ENCODE measurements at places on chromosomes 2 and 18.

DNA sequence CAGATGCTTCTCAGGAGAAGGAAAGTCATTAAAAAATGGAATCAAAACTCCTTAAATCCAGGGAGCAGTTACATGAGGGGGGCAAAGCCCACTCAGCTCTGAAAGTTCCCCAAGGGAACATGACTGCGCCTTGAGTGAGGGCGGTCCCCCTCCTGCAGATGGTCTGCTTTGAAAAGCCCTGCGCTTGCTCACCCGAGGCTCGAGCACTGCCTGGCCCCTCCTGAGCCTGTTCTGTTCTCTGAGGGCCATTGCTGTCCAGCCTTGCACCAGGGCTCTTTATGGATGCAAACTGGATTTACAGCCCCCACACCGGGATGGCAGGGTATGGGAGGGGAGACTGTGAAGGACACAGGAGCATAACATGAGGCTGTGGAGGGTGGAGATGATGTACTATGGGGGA lies 37.8 kb upstream of the DNMT3A start:
- DNase-seq, result no peak

DNA sequence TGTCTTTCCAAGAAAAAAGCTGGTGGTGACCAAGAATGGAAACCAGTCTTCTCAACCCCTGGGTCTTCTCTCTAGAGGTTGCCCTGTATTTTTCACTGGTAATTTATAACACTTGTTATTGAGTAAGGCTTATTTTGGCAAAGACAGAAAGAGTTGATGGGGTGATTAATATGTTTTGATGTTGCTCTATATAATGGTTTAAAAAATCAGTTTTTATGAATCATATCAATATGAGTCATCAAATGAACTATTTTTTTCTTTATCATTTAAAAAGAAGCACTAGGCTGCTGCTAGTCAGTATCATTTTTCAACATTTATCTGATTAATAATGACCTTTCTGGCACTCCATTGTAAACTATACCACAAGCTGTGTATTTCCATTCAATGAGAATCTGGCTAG lies 1142.2 kb downstream of the LRP1B start:
- DNase-seq, result no peak

GRCh38 chr2:28342081-28342967 lies 50.3 kb upstream of the FOSL2 start:
- no peak for DNase-seq

DNA sequence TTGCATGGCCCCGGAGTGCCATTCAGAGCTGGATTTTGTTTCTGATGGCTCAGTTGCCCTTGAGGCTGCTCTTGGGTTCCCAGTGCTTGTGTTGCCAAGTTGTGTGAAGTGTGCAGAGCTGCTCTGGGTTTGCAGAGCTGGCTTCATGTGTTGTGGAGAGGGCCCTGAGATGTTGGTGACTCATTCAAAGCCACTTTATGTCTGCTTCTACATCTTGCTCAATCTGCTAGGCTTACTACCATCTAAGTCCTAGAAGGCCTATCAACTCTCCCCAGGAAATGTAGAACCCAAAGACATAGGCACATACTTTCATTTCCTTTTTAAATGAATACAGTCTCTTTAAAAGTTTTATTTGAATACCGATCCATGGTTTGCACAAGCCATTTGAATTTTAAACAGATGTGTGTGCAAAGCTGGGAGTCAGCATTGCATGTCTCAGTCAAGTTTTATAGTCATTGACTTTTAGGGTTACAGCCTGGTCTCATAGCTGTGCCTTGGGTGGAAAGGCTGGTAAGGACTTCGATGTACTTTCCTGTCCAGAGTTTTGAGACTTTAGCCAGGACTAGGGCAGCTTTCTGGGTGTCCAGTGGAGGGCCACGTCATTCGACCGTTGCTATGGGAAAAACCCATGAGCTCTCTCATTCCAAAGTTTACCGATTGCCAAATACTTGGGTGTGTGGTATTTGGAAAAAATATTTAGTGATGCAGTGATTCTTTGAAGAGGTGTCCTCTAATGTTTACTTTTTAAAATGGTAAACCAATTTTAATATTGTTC lies 105.0 kb downstream of the LTBP1 start:
- DNase-seq, result no peak

DNA sequence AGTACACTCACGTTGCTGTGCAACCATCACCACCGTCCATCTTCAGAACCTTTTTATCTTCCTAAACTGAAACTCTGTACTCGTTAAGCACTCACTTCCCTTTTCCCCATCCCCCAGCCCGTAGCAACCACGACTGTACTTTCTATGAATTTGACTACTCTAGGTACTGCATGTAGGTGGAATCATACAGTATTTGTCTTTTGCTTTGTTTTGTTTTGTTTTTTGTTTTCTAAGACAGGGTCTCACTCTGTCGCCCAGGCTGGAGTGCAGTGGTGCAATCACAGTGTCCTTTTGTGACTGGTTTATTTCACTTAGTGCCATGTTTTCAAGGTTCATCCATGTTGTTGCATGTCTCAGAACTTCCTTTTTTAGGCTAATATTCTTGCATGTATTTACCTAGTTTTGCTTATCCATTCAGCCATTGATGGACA lies 7.0 kb upstream of the TYMS start:
- DNase-seq, result peak; percentile 15

- DNase-seq, result no peak
Measured at GRCh38 chr2:70371753-70372152, 69.9 kb upstream of the FAM136A start.

GRCh38 chr18:10783941-10784340 lies 258.1 kb downstream of the NAPG start:
- DNase-seq, result no peak

DNA sequence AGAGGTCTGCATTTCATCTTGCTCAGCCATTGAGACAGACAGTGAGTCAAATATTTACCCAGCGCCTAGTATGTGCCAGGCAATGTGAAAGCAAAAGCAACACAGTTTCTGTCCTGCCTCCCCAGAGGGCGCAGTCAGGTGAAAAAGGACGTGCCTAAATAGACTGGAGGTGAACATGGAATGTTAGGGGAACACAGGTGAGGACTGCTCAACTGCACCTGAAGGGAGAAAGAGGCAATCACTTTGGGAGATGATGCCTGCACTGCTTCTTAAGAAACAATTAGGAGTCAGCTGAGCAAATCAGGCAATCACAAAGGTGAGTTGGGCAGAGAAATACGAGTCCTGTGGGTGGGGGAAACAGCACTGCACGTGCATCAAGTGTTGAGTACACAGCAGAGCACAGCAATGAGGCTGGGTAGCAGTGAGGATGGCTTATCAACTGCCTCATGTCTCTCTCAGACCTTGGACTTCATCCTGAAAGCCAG lies 218.3 kb upstream of the SMAD7 start:
- DNase-seq, result peak; percentile 46

GRCh38 chr2:207143215-207144172 lies 22.3 kb downstream of the KLF7 start:
- DNase-seq, result peak; percentile 74

DNA sequence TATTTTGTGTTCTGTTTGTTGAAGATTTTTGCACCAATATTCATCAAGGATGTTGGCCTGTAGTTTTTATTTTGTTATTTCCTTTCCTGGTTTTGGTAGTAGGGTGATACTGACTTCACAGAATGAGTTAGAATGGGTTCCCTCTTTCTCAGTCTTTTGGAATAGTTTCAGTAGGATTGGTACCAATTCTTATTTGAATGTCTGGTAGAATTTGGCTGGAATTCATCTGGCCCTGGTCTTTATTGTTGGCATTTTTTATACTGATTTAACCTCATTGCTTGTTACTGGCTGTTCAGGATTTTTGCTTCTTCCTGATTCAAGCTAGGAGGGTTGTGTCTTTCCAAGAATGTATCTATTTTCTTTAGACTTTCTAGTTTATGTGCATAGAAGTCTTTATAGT lies 263.7 kb downstream of the SOX11 start:
- no peak for DNase-seq

DNA sequence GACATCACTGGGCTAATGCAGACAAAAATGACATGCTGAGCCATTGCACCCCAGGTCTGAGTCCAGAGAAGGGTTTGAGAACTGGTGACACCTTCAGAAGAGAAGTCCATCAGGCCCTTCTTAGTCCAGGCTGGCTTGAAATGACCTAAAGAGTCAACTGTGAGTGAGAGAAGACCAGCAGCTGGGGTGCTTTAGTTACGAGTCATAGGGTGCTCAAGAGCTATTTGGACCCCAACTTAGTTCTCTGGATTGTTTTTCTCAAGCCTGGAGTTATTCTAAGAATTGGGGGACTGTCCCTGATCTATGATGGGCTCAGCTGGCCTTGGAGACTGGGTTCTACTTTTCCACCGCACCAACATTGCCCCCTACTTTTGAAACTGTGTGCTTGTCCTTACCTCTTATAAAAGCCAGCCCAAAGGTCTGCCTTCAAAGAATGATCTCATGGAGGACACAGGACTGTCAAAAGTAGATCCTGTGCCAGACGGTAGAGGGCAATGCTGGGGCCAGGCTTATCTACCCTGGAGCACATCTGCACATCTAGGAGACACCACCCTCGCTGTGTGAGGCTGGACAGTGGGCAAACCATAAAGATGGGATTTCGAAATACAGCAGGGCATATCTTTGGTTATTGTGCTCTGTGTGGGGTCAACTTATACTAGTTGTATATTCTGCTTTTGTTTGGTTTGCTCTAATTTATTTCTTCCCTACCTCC lies 333.0 kb upstream of the SLC14A2 start:
- no peak for DNase-seq

DNA sequence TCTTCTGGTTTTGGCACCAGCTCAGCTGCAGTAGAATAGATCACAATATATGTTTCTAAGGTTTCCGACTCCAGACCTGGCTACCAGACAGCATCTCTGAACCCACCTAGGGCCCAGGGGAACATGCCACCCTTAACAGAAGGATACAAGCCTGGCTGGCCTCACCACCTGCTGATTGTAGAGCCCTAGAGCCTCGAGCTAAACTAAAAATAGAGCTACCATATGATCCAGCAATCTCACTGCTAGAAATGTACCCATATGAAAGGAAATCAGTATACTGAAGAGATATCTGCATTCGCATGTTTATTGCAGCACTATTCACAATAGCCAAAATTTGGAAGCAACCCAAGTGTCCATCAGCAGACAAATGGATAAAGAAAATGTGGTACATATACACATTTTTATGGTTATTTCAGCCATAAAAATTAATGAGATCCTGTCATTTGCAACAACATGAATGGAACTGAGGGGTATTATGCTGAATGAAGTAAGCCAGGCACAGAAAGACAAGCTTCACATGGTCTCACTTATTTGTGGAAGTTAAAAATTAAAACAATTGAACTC lies 242.4 kb upstream of the SLC39A10 start:
- no peak for DNase-seq

DNA sequence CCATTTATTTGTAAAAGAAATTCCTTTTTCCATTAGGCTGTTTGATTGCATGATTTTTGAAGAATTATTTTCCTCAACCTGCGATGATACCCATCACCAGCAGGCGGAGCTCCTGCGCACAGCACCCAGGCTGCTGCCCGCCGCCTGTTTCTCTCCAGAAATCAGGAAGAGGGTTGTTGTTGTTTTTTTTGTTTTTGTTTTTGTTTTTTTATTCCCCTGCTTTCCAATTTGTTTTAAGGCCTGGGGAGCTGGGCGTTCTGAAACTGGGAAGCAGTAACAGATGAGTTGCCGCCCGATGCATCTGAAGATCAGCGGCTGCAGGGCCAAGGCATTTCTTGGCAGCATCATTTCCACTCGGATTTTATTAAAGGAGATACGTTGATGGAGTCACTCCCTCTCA lies 132.1 kb downstream of the MBP start:
- peak; percentile 51 for DNase-seq

DNA sequence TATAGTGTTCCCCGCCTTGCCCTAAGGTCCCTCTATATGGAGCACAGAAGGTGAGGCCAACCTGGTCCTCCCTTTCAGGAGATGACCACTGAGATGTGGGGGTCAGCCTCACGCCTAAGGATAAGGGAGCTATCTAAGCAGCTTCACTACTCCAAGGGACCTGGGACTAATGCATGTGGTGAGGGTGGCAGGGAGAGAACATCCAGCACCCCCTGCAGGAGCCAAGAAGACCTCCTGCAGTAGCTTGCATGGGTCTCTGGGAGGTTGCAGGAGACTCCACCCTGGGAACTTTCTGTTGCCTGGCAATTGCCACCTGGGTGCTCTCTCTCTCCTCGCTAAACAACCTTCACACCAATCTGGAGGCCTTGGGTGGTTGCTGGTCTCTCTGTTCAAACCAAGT lies 93.0 kb upstream of the KLHL29 start:
- DNase-seq, result no peak

- DNase-seq, result no peak
Measured at GRCh38 chr2:231007286-231008098, 11.6 kb downstream of the SPATA3 start.

DNA sequence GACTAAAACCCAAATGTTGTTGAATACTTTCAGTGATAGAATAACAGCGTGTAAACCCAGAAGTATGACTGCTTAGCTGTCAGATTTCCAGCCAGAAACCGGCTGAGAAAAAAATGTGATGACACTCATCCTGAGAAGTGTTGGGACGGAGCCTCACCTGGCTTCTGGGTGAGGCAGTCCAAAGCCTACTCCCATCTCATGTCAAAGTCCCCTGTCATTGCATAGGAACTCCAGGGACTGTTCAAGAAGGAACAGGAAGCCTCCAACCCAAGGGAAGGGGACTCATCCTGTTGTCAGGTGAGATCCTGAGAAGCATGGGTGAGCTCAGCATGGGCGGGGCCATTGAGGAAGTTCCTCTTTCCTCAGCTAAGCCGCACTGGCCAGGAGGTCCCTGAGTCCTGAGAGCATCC lies 11.3 kb upstream of the CHRNA1 start:
- DNase-seq, result no peak
